ENCODE measurements at places on chromosomes 13 and 19.

DNA sequence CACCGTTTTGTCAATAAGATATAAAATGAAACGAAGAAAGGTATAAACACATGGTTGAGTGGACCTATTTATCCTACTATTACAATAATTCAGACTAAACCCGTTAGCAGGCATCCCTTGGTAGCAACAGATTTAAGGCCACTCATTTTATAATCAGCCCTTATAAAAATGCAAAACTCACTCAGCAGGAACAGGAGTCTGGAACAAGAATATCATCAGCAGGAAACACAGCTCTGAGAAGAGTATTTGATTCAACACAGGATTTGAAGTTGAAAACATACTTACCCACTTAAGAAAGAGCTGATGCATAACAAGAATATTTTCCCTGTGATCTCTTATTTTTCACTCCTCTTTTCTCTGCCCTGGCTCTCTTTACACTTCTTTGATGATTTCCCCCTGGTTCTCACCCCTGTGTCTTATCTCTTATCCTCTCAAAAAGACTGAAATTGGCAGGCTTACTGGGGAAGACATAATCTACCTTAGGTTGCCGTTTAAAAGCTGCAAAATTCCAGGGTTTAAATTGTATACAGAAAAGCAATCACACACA lies 1722.7 kb downstream of the SLITRK5 start:
- peak; percentile 91 for DNase-seq

DNA sequence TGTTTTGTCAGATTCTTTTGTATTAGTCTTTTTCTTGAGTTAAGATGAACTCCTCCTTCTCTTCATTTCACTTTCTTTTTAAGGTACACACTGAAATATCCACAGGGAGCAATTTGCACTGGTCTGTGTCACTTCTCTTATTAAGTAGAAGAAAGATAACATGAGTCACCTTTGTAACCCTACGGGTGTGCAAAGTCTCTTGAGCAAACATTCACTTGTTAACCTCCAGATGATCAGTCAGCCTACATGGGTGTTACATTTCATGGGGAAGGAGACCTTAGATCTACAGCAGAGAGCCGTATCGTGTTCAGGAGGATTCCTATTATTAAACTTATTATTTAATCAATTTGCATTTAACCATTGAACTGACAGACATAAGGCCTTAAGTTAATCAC lies 5.1 kb downstream of the ZNF507 start:
- no peak for DNase-seq

GRCh38 chr13:96398486-96398885 lies 308.6 kb downstream of the HS6ST3 start:
- no peak for DNase-seq

DNA sequence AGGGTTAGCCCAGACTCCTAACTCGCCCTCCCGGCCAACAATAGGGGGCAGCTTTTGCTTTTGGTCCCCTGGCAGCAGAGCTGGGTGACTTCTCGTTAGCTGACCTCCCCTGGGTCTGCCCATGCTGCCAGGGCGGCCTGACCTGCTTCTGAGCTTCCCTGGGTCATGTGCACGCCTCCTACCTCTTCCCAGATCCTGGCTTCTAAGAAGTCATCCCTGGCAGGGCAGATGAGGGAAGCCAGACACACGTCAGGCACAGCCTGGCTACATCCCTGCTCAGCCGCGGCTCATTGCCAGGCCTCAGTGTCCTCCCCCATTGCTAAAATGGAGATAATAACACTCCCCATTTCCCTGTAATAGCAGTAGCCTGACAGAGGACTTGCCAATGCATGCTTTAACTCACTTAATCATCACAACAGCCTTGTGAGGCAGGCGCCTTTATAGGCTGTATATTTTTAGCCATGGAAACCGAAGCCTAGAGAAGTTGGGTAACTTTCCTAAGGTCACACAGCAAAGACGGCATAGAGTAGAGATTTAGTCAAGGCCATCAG lies 2.1 kb downstream of the KCNK6 start:
- no peak for DNase-seq

DNA sequence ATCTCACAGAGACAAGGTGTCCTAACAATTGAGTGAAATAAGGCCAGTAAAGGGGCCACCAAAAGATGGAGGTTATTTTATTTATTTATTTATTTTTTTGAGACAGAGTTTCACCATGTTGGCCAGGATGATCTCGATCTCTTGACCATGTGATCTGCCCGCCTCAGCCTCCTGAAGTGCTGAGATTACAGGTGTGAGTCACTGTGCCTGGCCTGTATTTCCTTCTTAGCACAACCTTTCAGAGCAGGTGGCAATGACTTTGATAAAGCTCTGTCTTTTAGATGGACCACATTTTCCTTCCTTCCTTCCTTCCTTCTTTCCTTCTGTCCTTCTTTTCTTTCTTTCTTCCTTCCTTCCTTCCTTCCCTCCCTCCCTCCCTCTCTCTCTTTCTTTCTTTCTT lies 11.0 kb upstream of the DOCK6 start:
- DNase-seq = no peak

DNA sequence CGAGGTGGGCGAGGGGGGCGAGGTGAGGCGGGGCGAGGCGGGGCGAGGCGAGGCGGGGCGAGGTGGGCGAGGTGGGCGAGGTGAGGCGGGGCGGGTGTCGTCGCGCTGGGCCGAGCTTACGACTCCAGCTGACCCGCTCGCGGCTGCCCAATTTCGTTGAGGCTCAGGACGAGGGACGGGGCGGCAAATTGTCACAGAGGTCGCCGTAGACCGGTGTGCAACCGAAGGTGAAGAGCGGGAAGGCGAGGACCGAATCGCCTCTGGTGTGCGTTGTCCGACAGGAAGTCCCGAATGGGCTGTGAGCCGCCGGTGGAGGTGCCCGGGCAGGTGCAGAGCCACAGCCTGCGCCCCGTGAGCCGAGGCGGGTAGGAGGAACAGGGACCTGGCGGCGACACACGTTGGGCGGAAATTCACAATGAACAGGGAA lies at the start of gene LACC1:
Gene LACC1, plus strand, starts transcription at position 150 of the 427 bp plus-strand sequence. CDS start 1,082 bp downstream, outside the sequence.
- no peak for DNase-seq

- no peak for DNase-seq
Observed at GRCh38 chr13:50376895-50377575, 361.8 kb downstream of the KCNRG start.

- DNase-seq = no peak
Observed at GRCh38 chr13:31765138-31765785, 25.9 kb downstream of the RXFP2 start.

DNA sequence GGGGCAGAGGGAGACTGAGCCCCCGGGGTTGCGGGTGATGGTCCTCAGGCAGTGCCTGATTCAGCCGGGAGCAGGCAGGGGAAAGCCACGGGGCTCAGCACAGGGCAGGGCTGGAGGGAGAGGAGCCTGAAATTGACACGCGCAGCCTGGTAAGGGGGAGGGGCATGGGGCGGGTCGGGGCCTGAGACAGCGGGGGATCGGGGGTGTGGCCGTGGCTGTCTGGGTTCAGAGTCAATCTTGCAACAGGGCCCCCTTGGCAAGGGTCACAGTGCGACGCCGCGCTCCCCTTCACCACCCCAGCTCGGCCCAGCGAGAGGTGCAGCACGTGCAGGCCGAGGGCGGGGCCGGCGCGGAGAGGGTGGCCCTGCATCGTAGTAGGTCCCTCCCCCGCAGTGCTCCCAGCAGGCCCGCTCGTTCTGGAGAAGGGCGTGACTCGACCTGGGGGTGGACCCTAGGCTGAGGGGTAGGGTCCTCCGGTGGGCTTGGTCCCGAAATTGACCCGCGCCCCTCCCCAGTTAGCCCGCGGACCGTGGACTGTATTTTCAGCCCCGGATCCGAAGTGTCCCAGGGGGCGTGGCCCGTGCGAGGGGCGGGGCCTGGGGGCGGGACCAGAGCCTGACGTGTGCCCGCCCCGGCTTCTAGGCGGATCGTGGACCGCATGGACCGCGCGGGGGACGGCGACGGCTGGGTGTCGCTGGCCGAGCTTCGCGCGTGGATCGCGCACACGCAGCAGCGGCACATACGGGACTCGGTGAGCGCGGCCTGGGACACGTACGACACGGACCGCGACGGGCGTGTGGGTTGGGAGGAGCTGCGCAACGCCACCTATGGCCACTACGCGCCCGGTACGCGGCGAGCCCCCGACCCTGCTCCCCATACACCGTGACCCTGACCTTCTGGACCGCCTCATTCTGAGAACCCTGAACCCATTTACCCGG lies 6.0 kb downstream of the RCN3 start:
- DNase-seq = no peak

DNA sequence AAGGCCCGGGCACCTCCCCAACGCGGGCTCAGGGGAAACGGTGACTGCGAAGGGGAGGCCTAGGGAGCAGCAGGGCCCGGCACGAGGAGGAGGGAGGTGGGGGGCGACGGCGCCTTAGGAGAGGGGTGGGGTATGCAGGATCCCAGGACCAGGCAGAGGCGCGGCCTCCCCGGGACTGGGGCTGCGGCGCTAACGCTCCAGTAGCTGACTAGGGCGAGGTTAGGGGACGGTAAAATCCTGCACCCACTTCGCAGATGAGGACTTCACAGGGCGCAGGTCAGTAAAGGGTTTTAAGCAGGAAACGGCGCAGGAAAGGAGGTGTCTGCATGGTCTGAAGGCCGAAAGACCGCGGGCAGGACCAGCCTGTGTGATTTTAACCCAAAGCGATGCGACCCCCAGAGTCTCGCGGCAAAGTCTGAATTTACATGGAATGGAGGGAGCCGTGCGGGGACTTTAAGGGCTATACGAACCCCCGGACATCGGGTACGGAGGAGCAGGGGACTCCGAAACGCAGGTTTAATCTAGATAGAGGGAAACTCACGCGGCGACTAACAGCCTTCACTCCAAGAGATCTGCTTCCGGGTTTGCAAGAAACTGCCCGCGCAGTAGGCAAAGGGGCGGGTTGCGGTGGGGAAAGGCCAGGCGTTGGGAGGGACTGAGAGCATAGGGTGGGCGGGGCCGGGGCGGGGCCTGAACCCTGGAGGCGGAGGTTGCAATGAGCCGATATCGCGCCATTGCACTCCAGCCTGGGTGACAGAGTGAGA lies at the start of gene ZNF665:
Gene ZNF665, minus strand, starts transcription at position 588 of the 764 bp plus-strand sequence. CDS start 10,460 bp downstream, outside the sequence.
- DNase-seq = peak; percentile 82

GRCh38 chr13:51435002-51435578 lies 17.7 kb downstream of the INTS6 start:
- DNase-seq = no peak

GRCh38 chr19:34504809-34505291 lies 23.3 kb downstream of the WTIP start:
- no peak for DNase-seq

- DNase-seq = no peak
Observed at GRCh38 chr19:11538232-11539036, at the start of gene CNN1. Gene CNN1 (plus strand): TSS chr19:11538851. CDS start chr19:11538928, 77 bp downstream.

- DNase-seq = no peak
Observed at GRCh38 chr19:3936506-3937442, 3.9 kb downstream of the NMRK2 start.

DNA sequence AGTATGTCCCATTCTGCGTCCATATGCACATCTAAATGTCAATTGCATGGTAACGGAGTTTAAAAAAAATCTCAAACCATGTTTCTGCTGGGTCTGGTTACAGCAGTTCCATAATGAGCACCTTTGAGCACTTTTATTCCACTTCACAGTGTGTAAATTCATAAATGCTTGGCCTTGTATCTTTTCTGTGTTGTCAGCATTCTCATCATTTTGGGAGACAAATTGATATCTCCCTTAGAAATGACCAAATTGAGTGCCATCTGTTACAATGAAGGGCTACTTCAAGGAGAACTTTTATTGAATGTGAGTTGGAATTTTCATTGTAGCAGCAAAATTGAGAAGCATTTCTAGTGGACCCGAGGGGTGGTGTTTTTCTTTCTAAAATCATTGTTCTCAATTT lies 432.9 kb upstream of the PCDH9 start:
- no peak for DNase-seq

DNA sequence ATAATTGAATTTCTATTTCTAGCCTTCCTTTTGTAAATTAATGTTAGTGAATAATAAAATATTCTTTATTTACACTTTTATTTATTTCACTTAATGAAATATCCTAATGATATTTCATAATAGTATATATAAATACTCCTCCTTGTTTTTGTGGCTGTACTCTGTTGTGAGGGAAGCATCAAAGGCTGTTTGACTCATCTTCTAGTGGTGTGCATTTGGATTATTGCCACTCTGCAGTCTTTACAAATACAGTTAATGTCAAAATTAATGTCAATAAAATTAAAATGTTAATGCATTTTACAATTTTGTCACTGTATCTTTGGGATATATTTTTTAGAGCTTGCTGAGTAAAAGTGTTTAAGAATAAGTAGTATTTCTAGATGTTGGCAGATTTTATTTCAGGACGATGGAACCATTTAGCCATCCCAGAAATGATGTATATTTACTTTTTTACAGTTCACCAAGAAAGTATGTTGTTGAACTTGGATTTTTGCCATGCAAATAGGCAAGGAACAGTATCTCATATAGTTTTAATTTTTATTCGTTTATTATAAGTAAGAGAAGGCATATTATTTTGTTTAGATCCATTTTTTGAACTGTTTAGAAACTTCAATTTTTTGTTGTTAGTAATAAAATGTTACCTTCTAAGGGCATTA lies 281.2 kb upstream of the SLITRK6 start:
- no peak for DNase-seq

DNA sequence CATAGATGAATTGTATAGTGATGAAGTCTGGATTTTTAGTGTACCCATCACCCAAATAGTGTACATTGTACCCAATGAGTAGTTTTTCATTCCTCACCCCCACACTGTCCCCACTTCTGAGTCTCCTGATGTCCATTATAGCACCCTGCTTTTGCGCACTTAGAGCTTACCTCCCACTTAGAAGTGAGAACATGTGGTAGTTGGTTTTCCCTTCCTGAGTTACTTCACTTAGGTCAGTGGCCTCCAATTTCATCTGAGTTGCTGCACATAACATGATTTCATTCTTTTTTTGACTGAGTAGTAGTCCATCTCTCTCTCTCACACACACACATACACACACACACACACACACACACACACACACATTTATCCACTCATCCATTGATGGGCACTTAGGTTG lies 43.2 kb upstream of the ALOX5AP start:
- DNase-seq = no peak

DNA sequence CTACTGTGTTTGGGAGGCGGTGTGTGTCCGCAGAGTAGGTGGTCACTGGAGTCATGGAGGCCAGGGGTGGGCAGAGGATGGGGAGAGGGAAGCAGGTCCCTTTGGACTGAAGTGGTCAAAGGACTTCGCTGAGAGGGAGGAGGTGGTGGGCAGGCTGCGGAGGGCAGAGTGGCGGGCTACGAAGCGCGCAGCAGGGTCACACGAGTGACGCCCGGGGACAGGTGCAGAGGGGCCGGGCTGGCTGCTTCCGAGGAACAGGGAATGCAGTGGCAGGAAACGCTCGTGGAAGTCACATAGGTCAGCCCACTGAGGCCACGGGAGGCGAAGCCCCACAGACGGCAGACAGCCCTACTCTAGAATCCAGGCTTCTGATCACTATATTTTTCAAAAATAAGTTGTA lies 111.5 kb downstream of the URI1 start:
- DNase-seq = no peak

- DNase-seq = no peak
Observed at GRCh38 chr13:49265822-49266221, 18.1 kb downstream of the CDADC1 start.

Data from NCI-H187 treated with DMSO at 0.1 percent for 48 hours (cell line).